Central memory CD4-positive, alpha-beta T cell (primary cell): ENCODE measurements at places on chromosomes 2 and 18.
A peak's percentile ranks its signal among the peaks of the same experiment; 100 is the strongest.

DNA sequence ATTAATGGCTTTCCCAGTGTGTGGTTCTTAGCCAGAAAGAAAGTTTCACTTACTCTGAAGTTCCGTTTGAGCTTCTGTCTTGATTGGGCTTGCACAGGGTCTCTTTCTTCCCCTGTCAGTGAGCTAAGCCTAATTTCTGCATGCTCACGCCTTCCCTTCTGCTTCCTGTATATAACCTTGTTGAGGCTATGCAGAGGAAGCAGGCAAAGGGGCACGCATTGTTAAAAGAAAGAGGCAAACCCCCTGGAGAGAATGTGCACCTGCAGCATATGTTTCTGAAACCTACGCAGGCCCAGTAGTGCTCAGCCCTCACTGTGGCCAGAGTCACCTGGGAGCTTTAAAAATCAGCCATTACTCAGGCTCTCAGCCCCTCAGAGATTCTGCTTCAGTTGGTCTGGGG, 14.5 kb upstream of the PLA2R1 start:
- no peak for DNase-seq

- DNase-seq, result no peak
Observed at GRCh38 chr2:99299580-99299979, 1.4 kb downstream of the LYG1 start.

- no peak for DNase-seq
Observed at GRCh38 chr2:184304006-184304405, 294.3 kb upstream of the ZNF804A start.

DNA sequence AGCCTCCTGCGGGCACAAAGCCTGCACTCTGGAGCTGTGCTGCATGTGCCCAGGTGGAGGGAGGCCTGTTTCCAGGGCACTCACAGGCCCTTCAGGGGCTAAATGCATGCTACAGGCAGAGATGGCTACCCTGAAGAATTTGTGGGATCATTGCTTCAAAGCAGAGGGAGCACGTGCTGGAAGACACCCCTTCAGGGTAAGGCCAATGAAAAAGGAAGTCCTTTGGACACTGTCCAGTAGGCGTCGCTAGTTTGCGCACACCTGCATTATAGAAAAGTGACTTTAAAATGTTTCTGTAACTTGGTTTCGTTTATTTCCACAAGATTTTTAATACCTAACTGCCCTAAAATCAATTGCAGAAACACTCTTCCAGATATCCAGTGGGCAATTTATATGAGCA, 325.3 kb downstream of the ZNF516 start:
- no peak for DNase-seq

DNA sequence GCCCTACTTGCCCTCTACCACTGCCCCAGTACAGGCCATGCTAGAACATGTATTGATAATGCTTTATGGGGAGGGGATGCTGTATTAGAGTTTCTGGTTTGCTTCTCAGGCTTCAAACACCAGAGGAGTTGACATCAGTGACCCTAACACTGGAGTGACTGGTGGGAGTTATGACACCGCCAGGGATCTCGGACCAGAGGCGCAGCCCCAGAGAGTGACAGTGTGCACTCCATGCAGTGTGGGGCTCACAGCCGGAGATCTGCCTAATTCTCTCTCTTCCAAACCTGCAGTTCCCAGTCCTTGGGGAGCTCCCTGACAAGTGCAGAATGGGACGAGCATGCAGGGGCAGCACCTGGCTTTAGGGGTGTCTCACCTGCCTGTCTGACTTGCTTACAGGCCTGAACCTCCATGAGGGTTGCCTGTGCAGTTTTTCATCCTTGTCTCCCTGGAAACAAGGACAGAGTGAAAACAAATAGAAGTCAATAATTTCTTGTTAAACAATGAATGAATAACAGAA, 244.9 kb upstream of the MYT1L start:
- DNase-seq, result no peak

GRCh38 chr18:44624052-44624451, 56.6 kb upstream of the SETBP1 start:
- no peak for DNase-seq

- DNase-seq, result no peak
Observed at GRCh38 chr2:58991357-58991756, 750.2 kb upstream of the FANCL start.

GRCh38 chr2:152606941-152607340, 110.3 kb downstream of the PRPF40A start:
- no peak for DNase-seq

DNA sequence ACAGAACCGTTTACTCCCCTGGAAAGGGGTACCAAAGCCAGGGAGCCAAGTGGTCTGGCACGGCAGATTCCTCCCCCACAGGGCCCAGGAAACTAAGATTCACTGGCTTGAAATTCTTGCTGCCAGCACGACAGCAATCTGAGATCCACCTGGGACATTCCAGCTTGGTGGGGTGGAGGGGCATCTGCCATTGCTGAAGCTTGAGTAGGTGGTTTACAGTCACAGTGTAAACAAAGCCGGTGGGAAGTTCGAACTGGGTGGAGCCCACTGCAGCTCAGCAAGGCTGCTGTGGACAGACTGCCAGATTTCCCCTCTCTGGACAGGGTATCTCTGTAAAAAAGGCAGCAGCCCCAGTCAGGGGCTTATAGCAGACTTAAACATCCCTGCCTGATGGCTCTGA, 901.7 kb upstream of the LRRTM1 start:
- DNase-seq, result no peak

DNA sequence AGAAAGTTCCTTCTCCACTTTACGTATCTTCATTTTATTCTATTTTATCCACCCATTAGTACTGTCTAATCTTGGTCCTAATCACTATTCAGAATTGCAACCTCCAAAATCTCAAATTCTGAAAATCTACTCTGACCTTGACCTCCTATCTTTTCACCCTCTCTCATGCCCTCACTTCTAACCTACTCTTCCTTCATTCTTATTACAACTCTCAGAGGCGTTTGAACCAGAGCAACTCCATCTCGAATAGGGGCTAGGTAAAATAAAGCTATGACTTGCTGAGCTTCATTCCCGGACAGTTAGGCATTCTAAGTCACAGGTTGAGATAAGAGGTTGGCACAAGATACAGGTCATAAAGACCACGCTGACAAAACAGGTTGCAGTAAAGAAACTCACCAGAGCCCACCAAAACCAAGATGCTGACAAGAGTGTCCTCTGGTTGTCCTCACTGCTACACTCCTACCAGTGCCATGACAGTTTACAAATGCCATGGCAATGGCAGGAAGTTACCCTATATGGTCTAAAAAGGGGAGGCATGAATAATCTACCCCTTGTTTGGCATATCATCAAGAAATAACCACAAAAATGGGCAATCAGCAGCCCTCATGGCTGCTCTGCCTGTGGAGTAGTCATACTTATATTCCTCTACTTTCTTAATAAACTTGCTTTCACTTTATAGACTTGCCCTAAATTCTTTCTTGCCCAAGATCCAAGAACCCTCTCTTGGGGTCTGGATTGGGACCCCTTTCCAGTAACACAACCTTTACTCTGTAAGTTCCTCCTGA, 11.4 kb downstream of the CCDC88A start:
- DNase-seq, result no peak

GRCh38 chr2:154375579-154375931, 322.9 kb upstream of the KCNJ3 start:
- no peak for DNase-seq

DNA sequence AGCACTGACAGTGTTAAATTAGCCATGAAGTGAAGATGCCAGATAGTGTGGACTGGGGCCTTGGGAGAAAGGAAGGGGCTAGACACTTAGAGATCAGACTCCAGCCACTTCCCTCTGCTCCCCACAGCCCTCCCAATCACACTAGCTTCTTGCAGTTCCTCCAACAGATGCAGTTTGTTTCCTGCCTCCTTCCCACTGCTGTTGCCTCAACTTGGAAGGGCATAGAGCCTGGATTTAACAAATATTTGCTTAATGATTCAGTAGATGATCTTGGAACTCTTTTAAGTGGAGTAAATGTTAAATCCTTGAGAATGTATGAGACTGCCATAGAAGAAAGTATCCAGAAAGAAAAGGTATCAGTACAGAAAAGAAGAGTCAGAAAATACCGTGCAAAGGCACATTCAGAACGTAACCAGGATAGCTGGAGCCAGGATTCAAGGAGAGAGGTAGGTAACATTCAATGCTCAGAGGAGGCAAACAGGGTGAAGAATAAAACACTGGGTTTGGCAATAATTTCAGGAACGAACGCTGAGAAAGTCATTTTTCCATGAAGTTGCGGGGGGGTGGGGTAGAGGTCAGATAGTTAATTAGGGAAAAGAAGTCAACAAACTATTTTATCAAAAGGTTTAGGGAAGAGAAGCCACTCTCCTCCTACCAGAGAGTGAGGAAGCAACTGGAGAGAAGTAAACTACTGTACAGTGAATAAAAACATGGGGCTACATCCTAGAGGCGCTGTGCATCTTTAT, 1.3 kb upstream of the BZW1 start:
- no peak for DNase-seq

GRCh38 chr18:58069721-58070292, 25.8 kb downstream of the NEDD4L start:
- no peak for DNase-seq

- no peak for DNase-seq
Observed at GRCh38 chr18:52850031-52850560, 510.1 kb downstream of the DCC start.

GRCh38 chr2:103739921-103740320, 978.1 kb downstream of the TMEM182 start:
- no peak for DNase-seq

DNA sequence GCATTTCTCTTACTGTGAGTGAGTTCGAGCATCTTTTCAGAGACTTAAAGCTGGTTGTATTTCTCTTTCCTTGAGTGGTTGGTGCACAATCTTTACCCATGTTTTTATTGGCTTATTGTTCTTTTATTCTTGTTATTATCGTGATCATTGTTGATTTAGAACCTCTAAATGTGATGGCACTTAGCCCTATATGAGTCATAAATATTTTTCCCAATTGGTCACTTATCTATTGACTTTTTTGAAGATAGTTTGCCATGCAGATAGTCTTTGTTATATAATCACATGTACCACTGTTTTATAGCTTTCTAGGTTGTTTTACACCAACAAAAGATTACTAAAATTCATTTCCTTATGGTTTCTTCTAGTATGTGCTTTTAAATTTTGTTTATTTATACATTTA, 141.6 kb upstream of the MSH6 start:
- DNase-seq, result no peak

DNA sequence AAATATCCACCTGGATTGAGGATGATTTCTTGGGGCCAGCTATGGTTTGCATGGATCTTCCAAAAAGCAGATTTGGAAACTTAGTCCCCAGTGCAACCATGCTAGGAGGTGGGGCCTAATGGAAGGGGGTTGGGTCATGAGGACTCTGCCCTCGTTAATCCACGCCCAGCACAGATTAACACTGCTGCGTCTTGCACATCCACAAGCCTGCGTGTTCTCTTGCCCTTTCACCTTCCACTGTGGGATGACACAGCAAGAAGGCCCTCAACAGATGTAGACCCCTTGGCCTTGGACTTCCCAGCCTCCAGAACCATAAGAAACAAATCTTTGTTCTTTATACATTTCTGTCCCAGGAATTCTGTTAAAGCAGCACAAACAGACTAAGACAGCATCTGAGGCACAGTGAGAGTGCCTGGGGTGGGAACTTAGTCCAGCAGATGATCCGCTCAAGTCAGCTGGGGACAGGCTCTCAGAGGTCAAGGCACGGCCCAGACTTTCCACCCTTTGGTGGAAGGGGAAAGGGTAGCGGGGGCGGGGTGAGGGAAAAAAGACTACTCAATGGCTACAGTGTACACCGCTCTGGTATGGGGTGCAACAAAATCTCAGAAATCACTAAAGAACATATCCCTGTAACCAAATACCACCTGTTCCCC, 2.4 kb downstream of the RAB17 start:
- no peak for DNase-seq

DNA sequence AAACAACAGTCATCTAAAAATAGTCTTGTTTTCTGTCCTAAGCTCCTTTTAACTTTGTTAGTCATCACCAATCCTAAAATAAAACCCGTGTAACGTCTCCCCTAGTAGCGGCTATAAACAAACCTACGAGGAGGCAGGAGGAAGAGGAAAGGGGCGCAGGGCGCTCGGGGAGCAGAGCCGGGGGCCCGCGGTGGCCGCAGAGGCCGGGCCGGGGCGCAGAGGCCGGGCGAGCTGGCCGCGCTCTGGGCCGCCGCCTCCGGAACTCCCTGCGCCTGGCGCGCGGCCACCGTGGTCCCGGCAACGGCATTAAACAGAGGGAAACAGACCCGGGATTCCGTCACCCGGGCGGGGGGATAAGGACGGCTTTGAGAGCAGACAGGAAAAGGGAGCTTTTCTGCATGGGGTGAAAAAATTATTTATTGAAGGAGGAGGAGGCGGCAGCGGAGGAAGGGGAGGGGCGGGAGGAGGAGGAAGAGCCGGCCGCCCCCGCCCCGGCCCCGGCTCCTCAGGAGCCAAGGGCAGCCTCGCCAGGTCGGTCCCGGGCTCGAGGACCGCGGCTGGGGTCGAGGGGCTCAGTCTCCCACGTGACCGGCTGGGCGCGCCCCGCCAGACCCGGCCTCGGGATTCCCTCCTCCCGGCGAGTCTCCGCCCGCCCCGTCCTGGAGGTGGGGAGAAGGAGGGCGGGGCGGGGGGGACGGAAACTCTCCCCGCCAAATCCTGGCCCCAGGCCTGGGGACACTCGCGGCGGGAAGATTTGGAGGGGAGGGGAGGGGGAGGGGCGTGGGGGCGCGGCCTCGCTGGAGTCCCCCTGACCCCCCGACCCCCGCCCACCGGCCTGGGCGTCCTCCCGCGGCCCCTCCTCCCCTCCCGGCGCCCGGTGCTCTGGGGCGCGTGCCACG, 1.8 kb upstream of the NFATC1 start:
- DNase-seq, result peak; percentile 54

- DNase-seq, result no peak
Observed at GRCh38 chr2:84427235-84428138, 31.6 kb downstream of the SUCLG1 start.

DNA sequence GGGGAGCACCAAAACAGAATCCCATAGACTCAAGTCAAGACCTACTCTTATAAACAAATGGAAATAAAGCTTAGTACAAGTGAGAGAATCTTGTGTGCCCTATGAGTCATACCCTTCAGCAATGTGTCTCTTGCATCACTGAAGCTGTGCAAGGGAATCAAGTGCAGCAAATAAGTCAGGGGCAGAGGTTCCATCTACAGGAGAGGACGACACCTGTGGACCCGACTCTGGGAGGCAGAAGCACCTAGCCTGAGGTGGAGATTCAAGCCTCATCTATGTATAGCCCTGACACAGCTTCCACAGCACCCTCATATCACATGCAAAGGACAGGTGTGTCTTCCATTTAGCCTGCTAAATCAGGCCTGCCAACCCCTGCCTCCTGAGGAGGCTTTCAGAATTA, 298.2 kb downstream of the CNTNAP5 start:
- DNase-seq, result no peak
